ENCODE measurements at places on chromosomes 12 and 14. TPM values are rescaled to one million over a fixed set of nuclear protein-coding genes. Genes with fewer than 3 reads are reported as not detected.

The DNAJC22 gene
- total RNA-seq = not detected

The BCL2L14 gene
- total RNA-seq = not detected

The DUSP6 gene
- 1.4 TPM for total RNA-seq

The LRIG3 gene
- not detected for total RNA-seq

The DIO2 gene
- not detected for total RNA-seq

The TAS2R31 gene
- 2.8 TPM for total RNA-seq

The RIMBP2 gene
- total RNA-seq = not detected

The PKP2 gene
- not detected for total RNA-seq

The TMEM30B gene
- total RNA-seq = 3.5 TPM

DNA sequence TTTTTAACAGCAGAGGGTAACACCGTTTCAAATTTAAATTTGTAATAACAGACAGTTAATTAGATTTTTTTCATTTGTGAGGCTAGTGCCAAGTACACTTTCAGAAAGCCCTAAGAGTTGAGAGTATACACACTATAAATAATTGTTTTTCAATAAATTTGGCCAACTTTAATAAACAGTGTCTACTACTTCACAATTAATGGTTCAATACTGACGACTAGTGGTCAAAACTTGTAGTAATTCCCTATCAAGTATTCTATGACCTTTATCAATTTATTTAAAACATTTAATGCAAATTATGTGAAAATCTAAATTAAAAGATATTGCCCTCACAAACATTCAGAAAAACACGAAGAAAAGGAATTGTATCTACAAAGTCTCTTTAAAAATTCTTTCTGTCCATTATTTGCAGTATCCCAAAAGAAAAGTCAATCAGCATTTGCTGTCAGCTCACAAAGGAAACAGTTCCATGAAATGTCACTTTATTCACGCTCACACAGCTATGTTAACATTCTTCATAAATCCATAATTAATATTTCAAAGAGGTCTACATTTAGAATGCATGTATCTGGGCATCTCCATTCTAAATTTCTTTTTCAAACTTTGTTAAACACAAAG is 91.2 kb downstream of the CEP128 start:
- no peaks in the 10 kb centered on the region for H3K27me3 ChIP-seq
- no peak overlapping the region for H3K4me3 ChIP-seq
- H3K27ac ChIP-seq = no peak overlapping the region
- no peaks in the 10 kb centered on the region for H3K36me3 ChIP-seq
- DNase-seq = no peak
- peaks cover 2% of the 10 kb centered on the region for H3K4me1 ChIP-seq

DNA sequence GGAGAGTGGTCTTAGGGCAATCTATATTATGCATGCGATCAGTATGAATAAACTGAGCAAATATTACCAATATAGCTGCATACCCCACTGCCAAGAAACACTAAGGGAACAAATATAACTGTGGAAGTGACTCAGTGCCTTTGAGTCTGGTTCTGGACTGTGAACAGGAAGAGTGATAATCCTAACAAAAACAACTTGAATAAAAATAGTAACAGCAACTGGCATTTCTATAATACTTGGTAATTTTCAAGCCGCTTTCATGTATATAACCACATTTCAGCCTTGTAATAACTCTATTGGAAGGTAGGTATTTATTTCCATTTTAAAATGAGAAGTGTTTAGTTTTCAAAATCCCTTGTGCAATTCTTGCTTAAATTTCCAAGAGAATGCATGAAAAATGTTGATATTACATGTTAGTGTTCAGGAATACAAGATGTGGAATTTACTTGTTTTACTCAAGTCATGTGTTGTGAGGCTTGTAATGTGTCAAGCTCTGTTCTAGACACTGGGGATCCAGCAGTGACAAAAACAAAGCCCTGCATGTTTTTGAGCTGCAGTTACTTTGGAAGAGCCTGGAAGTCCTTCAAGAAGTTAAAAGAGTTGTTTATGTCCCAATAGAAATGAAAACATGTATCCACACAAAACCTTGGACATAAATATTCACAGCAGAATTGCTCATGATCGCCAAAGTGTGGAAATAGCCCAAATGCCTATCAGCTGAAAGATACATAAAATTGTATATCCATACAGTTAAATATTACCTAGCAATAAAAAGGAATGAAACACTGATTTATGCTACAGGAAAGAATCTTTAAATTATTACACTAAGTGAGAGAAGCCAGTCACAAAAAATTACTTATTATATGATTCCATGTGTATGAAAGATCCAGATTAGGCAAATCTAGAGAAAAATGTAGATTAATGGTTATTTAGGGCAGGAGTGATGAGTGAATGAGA is 338.1 kb upstream of the TMEM132C start:
- peaks cover 5% of the 10 kb centered on the region for H3K27me3 ChIP-seq
- no peaks in the 10 kb centered on the region for H3K4me1 ChIP-seq
- no peak for DNase-seq
- no peak overlapping the region for H3K27ac ChIP-seq
- no peaks in the 10 kb centered on the region for H3K36me3 ChIP-seq

- H3K27ac ChIP-seq = no peak overlapping the region
- no peaks in the 10 kb centered on the region for H3K4me1 ChIP-seq
- H3K27me3 ChIP-seq = no peaks in the 10 kb centered on the region
- H3K4me3 ChIP-seq = no peak overlapping the region
- DNase-seq = no peak
- peaks cover 84% of the 10 kb centered on the region for H3K36me3 ChIP-seq
Measured at GRCh38 chr14:96318836-96319235, 44.3 kb downstream of the ATG2B start.

DNA sequence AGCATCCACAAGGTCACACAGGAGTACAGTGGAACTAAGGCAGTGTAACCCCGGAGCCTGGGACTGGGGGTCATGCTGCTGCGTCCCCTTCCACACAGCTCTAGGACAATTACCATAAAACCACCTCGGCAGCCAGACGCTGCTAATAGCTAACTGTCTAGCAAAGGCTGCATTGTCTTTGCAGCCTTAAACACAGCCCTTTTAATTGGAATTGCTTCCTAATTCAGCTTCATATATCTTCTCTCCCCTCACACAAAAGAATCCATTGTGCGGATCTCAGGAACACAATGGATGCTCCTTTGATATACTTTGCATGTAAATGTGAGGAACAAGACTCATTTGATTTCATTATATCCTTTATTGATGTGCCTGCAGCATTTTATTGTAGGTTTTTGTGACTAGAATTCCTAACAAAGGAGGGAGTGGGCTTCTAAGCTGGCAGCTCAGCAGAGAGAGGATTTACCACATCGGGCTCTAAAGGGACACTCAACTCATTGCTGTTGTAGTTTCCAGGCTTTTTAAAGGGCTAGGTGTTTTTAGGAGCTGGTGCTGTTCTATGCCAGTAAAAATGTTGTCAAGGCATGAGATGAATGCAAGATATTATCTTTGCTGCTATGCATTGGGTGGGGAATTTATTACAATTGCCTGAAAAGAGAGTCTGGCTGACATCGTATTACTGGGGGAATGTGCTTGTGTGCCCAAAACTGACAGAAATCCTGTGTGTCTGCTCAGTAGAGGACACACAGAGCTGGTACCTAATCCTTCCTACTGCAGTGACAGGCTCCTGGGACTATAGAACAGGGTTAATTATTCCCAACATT is 30.4 kb upstream of the DACT1 start:
- peaks cover 38% of the 10 kb centered on the region for H3K27me3 ChIP-seq
- no peak for DNase-seq
- no peak overlapping the region for H3K4me3 ChIP-seq
- no peaks in the 10 kb centered on the region for H3K36me3 ChIP-seq
- H3K4me1 ChIP-seq = no peaks in the 10 kb centered on the region

DNA sequence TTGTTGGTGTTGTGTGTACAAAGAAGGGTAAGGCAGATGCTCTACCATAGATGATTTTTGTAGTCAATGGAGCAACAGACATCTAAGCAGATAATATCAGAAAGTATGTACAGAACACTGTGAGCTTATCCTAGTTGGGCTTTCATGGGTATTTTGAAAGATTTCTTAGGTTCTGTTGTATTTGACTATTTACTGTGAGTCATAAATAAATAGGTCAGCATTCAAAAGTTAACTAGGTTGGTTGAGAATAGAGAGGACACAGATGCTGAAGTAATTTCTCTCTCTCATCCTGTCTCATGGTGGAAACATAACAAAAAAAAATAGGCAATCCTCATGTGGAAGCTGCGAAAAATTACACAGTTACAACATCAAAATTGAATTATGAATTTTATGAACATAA is 413.5 kb downstream of the CCDC91 start:
- peaks cover 5% of the 10 kb centered on the region for H3K27me3 ChIP-seq
- no peak overlapping the region for H3K4me3 ChIP-seq

DNA sequence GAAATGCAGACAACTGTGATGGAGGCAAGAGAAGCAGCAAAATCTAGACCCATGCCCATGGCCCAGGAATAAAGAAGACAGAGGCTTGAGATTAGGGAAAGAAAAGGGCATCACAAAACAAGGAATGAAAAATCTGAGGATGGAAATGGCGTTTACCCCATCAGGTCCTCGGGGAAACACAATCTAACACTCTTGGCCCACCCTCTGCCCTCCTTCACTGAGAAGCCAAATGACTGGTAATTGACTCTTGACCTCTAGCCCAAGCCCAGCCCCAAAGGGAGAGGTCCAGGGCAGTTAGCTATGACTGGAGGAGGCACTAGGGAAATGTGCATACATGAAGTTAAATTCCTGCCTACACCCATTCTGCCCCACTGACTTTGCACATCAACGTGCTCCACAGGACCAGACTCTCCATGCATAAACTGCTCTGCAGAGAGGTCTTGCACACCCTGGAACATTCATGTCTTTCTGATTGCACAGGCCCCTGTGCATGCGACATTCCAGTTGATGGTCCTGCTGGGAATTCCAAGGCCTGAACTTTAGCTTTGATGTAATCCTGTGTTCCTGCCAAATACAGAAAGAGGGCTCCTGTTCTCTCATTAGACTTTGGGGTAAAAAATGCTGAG is 5.7 kb downstream of the ZFHX2 start:
- no peak overlapping the region for H3K4me3 ChIP-seq
- H3K36me3 ChIP-seq = no peaks in the 10 kb centered on the region
- no peak overlapping the region for H3K27ac ChIP-seq
- H3K4me1 ChIP-seq = no peaks in the 10 kb centered on the region
- DNase-seq = no peak

DNA sequence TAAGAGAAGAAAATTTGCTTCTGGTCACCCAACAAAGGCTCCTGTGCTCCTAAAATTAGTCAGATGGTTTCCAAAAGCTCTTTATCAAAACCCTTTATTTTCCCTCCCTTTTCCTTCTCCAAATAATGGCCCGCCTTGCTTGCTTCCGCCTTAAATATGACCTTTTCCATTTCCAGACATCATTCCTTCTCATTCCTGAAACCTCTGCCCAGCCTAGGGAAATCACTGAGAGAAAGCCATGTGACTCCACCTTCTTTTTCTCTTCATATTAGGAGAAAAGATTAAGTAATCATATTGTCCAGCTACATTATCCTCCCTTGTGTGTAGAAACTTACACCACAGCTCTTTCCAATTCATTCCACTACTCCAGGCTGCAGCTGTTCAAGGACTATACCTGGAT is 75.7 kb upstream of the GPHB5 start:
- H3K27ac ChIP-seq = no peak overlapping the region
- no peak for DNase-seq
- H3K4me1 ChIP-seq = no peaks in the 10 kb centered on the region
- H3K27me3 ChIP-seq = no peaks in the 10 kb centered on the region
- no peak overlapping the region for H3K4me3 ChIP-seq

DNA sequence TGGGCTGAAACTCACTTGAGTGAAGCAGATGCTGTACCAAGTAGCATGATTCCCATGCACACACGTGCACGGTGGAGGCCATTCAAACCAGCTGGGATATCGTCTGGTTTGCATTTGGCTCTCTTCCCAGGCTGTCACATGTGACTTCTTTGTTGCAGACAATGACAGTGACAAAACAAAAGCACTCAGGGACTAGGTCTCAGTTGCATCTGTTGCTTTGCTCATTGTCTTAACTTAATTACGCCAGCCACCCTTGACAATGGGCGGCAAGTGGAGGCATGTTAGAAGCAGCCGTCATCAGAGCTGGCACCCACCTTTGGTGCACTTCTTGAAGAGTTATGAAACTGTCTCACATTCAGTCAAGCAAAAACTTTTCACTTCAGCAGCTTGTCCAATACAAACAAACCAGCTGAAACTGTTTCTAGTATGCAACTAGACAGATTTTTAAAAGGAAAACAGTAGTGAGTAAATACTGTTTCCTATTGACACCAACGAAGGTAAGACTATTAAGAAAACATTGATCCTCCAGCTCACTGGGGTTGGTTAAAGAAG is 74.3 kb downstream of the IGF1 start:
- DNase-seq = no peak
- no peak overlapping the region for H3K4me3 ChIP-seq
- H3K27ac ChIP-seq = no peak overlapping the region
- H3K4me1 ChIP-seq = no peaks in the 10 kb centered on the region
- H3K36me3 ChIP-seq = no peaks in the 10 kb centered on the region
- H3K27me3 ChIP-seq = peaks cover 8% of the 10 kb centered on the region

DNA sequence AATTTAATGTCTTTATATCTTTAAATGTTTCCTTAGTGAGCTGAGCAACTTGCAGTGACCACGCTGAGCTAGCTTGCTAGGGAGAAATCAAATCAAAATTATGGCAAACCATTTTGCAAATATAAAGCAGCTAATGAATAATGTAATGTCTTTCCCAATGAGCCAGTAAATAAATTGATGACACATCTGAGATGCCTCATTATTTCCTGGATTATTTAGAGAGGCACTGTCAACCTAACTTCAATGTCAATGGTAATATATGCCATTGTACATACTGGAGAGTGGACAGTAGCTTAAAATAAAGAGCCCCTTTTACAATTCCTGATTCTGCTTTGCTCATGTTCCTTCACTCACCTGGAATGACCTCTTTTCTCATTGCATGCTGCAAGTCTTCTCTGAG is 182.6 kb downstream of the PHLDA1 start:
- H3K27ac ChIP-seq = no peak overlapping the region
- no peaks in the 10 kb centered on the region for H3K36me3 ChIP-seq
- no peak overlapping the region for H3K4me3 ChIP-seq
- H3K27me3 ChIP-seq = peaks cover 6% of the 10 kb centered on the region
- no peaks in the 10 kb centered on the region for H3K4me1 ChIP-seq
- no peak for DNase-seq

DNA sequence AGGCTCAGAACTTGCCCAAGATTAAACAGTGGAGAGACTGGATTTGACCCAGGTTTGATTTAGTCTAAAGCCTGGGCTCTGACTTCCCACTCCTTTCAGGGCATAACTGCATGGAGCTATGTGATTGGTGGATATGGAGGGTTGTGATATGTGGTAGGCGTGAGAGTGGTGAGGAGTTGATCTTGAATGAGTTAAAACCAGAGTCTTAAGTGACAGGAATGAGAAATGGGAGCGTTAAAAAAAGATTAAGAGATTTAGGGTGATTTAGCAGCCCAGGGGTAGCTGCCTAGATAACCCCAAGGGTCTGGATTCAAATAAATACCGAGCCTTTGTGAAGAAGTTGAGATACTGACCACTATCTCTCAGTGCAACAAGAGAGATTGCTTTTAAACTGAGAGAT is 8.4 kb downstream of the SYNDIG1L start:
- peaks cover 2% of the 10 kb centered on the region for H3K36me3 ChIP-seq
- no peak overlapping the region for H3K4me3 ChIP-seq
- H3K4me1 ChIP-seq = no peaks in the 10 kb centered on the region
- H3K27ac ChIP-seq = no peak overlapping the region
- no peak for DNase-seq

GRCh38 chr14:91893669-91894068 is 26.3 kb upstream of the TC2N start:
- peaks cover 78% of the 10 kb centered on the region for H3K4me1 ChIP-seq
- peak overlapping the region; percentile 1 for H3K4me3 ChIP-seq
- peak overlapping the region; percentile 38 for H3K27ac ChIP-seq
- DNase-seq = no peak
- no peaks in the 10 kb centered on the region for H3K36me3 ChIP-seq

- no peaks in the 10 kb centered on the region for H3K36me3 ChIP-seq
- peaks cover 13% of the 10 kb centered on the region for H3K4me1 ChIP-seq
- DNase-seq = no peak
- H3K27me3 ChIP-seq = peaks cover 14% of the 10 kb centered on the region
- no peak overlapping the region for H3K4me3 ChIP-seq
- H3K27ac ChIP-seq = no peak overlapping the region
Measured at GRCh38 chr12:96134200-96134599, 60.0 kb upstream of the ELK3 start.

Measured in naive thymus-derived CD8-positive, alpha-beta T cell (primary cell).